Stimulated activated CD8-positive, alpha-beta memory T cell treated with anti-CD3 and anti-CD28 coated beads, Interleukin-4, amount 100 ng/mL, for 1 hour (primary cell): ENCODE measurements at places on chromosomes 16 and 17.

GRCh38 chr17:44997733-44998520 lies 29.8 kb upstream of the C1QL1 start:
- DNase-seq, result no peak

DNA sequence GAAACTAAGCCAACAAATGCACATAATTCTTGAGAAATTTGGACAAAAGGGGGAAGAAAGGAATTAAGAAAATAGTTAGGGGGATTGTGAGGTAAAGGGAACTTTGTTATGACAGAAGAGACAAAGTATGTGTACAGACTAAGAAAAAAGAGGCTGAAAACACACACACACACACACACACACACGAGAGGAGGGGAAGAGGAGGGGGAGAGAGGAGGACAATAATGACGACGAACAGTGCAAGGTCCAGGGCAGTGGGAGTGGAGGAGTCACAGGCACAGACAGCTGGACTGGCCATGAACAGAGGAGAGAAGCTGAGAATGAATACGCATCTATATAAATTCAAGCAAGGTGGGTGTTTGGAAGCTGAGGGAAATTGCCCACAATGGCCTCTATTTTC lies 44.6 kb downstream of the MARVELD3 start:
- DNase-seq, result no peak

GRCh38 chr17:42679492-42680330 lies 1.9 kb downstream of the CCR10 start:
- no peak for DNase-seq

DNA sequence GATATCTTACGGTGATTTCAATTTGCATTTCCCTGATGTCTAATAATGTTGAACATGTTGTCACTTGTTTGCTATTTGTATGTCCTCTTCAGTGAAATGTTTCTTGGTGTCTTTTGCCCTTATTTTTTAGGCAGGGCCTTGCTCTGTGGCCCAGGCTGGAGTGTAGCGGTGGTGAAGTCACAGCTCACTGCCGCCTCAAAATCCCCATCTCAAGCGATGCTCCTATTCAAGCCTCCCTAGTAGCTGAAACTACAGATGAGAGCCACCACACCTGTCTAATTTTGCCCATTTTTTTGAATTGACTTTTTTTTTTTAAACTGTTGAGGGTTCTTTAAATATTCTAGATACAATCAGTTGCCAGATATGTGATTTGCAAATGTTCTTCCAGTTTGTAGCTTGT lies 8.3 kb downstream of the UBE2G1 start:
- no peak for DNase-seq

DNA sequence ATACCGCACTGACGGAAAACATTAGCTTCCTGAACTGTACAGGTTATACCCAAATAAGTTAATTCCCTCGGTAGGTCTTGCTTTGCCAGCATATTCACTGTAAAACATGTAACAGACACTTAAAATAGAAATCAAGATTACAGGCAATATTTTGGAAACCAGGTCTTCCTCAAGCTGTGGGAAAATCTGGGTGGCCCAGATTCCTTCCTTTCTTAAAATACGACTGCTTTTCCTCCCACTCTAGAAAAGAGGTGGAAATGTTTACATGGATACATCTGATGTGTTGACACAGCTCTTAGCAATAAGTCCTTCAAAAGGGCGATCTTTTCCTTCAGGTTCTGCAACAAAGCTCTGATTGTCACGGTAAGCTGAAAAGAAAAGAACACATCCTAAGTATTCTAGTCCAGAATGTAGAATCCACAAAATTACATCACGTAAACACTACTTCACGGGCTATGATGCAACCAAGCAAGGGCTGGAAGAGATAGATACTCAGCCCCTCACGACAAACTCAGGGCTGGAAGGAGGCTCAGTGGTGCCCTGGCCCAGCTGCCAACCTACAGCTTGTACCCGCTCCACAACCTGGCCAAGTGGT lies 18.4 kb downstream of the STX8 start:
- DNase-seq, result no peak

- DNase-seq, result peak; percentile 88
Measured at GRCh38 chr16:28553776-28554633, at the start of gene SGF29. TSS of gene SGF29 (plus strand) at chr16:28553920. CDS start at chr16:28581070, 27,150 bp downstream.

DNA sequence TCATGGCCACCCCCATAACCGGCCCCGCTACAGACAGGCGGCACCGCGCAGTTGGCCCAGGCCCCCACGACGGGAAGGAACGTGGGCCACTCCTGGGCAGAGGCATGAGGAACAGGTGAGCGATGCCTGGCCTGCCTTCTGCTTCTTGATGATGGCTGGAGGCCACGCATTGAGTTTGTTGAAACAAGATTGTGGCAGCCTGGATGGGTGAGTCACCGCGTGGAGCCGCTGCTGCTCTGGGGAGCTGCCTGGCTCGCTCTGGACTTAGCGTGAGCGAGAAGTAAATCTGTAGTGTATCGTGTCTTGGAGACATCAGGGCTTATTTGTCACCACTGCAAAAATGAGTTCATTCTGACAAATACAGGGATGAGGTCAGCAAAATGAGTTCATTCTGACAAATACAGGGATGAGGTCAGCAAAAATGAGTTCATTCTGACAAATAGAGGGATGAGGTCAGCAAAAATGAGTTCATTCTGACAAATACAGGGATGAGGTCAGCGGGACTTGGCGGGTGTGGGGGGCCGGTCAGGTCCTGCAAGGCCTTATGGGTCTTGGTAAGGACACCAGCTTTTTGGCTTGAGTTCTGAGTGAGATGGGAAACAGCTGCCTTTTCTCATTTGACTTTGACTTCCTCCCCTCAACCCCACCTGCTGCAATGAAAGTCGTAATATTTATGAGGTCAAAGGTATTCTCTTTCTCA lies 93.0 kb downstream of the SEC14L1 start:
- no peak for DNase-seq

- no peak for DNase-seq
Measured at GRCh38 chr16:49884033-49885015, 28.4 kb upstream of the ZNF423 start.

GRCh38 chr16:78415013-78415412 lies 315.6 kb downstream of the WWOX start:
- DNase-seq, result no peak

GRCh38 chr16:50751528-50751927 lies 9.6 kb downstream of the CYLD start:
- DNase-seq, result no peak

GRCh38 chr17:47774987-47775580 lies 42.0 kb downstream of the TBX21 start:
- no peak for DNase-seq

GRCh38 chr16:49550140-49550539 lies 176.5 kb downstream of the C16orf78 start:
- DNase-seq, result no peak

DNA sequence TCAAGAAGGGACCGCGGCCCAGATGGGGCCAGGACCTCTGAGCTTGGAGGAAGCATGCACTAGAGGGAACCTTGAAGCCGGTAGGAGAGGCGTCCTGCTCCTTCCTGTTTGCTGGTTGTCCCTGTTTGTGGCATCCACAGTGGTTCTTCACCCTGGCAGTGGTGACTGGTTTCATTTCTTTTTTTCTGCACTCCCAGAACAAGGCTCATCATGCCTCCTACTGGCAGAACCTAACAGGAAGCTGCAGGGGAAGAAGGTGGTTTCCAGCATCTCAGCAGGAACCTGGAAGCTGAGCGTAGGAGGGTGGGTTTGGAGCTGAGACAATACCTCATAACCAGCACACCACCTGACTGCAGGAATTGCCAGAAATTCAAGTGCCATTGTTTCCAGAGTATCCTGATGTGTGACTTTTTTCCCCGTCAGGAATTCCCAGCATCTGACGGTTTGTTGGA lies 5.8 kb downstream of the TMEM231 start:
- DNase-seq, result no peak

DNA sequence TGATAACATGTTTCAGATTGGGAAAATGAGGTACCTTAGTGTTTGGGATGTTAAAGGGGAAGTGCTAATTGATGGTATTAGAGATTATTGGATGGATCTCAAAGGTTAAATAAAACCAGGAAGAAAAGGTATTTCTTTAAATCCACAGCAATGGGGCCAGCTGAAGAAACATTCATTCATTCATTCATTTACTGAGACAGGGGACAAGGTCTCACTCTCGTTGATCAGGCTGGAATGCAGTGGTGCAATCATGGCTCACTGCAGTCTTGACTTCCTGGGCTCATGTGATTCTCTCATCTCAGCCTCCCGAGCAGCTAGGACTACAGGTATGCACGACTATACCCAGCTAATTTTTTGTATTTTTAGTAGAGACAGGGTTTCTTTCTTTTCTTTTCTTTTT lies 19.8 kb downstream of the EARS2 start:
- DNase-seq, result no peak
